ENCODE measurements at places on chromosomes 3 and 15. TPM values are rescaled to one million over a fixed set of nuclear protein-coding genes. Genes with fewer than 3 reads are reported as not detected.
A peak's percentile ranks its signal among the peaks of the same experiment; 100 is the strongest.

- no peak for DNase-seq
These were observed 645 bp upstream of the SLITRK3 start for GRCh38 chr3:165196577-165197480.

The NR2E3 gene
- total RNA-seq = 0.26 TPM

The SEC62 gene
- 39.2 TPM for total RNA-seq

The ALS2CL gene
- 240 TPM for total RNA-seq

- peak; percentile 60 for DNase-seq
These were observed 59.1 kb downstream of the RGMA start for GRCh38 chr15:93029836-93030429.

GRCh38 chr3:69784954-69785514 lies 45.8 kb downstream of the MITF start:
- DNase-seq = peak; percentile 66

DNA sequence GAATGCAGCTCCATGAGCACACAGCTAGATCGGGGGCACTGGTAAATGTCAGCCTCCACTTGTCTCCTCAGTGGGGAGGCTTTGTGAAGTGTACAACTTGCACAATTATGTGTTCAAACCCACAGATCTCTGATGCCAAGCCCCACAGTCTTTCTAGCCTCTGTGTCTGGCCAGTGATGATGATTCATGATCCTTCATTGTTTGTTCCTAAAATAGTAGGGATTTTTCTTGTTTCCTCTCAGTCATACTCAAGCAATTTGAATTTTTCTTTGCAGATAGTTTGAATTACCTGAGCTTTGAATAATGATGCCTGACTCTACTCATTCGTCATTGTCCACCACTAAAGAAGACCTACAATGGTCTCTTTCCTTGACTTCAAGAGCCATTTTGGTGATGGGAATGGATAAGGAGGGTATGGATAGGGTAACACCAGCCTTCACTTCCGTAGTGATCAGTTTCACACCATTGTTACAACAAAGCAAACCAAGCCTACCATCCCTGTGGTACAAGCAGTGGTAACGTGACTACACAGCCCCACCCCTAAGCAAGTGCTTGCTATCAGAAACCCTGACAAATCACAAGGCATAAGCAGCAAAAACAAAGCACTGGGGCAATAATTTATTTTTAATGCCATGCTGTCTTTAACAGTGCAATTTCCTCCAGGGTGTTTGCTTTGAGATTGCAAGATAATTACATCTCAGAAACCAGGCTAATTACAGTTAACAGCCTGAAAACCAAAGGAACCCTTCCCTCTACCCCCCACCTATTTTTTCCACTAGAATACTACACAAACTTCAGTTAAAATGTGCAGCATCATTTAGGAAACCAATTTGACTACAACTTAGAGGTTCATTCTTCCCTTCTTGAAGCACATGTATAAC lies 114.1 kb upstream of the PPP2R3A start:
- peak; percentile 32 for DNase-seq

DNA sequence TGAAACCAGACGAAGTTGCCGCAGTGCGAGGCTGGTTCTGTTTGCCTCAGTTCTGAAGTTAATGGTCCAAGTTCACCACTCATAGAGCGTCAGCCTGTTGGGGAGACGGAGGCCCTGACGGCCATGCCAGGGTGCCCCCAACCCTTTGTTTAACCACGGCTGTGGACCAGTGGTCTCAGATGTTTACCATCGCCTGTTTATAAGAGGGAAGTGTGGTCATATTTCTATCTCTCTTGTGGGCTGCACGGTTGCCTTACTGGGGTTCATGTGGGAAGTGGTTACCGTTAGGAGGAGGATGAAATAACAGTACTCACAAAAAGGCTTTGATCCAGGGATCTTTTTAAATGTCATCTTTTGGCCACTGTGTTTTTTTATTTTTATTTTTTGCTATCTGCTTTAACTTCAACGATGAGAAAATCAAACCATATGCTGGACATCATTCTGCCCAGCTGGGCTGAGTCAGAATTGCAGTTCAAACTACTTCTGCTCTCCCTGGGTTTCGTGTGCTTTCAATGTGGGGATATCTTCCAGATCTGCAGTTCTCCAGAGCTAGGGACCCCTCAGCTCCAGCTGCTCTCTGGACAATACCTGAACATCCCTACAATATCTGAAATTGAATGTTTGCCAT lies 17.8 kb downstream of the SMAD3 start:
- no peak for DNase-seq

DNA sequence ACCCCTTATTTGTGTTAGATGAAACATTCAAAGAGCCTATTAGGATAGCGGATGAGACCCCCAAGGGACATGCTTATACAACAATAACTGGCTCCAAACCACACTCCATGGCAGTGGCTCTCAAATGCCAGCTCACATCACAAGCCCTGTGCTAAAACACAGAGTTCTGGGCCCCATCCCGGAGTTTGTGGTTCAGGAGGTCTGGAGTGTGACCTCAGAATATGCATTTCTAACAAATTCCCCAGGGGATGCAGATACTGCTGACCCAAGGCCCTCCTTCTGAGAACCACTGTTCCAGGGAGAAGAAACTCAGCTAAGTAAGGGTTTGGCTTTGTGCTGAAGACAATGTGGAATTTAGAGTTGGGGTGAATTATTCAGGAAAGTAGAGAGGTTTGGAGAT lies 3.6 kb downstream of the CCRL2 start:
- no peak for DNase-seq

GRCh38 chr3:78804251-78805037 lies 963.4 kb downstream of the ROBO1 start:
- DNase-seq = no peak

DNA sequence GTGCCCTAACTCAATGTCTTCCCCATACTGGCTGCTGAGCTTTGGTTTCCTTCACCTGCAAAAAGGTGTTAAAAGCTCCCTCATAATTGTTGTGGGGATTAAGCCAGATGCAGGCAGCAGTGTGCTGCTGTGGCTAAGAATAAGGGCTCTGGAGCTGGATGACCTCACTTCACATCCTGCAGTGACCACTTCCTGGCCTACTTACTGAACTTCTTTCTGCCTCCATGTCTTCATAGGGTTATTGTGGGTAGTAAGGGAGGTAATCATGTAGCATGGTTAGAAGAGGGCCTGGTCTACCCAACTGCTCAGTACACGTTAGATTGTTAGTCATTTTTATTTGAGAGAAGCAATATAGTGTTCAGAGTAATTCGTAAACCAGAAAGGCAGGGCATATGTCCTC lies 18.4 kb downstream of the GYG1 start:
- DNase-seq = no peak

DNA sequence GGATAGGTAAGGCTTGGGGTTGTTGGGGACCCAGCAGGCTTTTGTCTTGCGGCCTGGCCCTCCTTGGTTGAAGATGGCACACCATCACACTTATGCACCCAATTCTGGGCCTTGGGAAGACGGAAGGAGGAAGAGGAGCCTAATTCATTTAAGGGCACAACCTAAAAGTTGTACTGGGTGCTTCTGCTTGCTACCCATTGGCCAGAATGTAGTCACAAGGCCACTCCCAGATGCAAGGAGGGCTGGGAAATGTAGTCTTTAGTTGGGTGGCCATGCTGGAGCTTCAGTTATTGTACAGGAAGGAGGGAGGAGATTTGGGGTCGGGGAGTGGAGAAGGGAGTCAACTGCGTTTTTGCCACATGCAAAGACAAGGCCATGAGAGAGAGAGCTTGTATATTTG lies 109.2 kb downstream of the TMEM266 start:
- DNase-seq = peak; percentile 38

DNA sequence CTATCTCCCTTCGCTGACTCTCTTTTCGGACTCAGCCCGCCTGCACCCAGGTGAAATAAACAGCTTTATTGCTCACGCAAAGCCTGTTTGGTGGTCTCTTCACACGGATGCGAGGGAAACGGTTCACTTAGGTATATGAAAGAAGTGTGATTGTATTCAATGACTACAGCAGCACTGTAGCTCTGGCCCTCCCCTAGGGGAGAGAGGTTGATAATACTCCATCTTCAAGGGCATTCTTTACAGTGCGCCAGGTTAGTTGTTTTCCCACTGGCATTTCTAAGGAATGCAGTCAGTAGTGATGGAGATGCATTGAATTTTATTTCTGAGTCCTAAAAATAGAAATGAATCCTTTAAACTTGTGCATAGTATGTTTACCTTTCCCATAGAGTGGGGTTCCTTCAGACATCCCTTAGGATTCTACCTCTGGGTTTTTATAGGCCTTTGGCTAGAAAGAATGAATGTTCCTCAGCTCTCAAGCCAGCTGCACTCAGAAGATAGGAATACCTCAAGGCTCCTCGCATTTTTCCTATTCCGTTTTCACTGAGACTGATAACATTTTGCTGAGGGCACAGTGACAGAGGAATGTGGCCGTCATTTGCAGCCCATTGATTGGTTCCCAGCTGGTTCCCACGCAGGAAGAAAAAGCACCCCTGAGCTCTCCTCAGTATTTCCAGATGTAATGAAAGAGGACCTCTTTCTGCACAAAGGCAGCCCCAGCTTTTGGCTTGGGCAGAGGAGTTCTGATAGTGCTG lies 131.8 kb upstream of the C2CD4B start:
- DNase-seq = no peak

DNA sequence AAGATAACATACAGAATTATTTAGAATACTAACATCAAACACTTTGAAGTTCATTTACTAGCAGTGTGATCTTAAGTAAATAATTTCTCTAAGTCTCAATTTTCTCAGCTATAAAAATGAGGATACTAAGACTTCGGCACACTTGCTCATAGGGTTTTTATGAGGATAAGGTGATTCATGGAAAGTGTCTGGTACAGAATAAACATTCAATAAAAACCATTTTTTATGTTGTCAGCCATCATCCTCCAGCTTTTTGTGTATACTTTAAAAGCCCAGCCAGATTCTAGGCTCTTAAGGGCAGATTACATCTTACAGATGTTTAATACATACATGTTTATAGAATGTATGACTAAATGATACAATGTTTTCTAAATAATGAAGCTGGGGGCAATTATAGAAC lies 56.8 kb downstream of the FEZF2 start:
- DNase-seq = no peak

The RMDN3 gene
- total RNA-seq = 20.1 TPM

GRCh38 chr3:123930445-123930844 lies 30.6 kb downstream of the CCDC14 start:
- DNase-seq = no peak

DNA sequence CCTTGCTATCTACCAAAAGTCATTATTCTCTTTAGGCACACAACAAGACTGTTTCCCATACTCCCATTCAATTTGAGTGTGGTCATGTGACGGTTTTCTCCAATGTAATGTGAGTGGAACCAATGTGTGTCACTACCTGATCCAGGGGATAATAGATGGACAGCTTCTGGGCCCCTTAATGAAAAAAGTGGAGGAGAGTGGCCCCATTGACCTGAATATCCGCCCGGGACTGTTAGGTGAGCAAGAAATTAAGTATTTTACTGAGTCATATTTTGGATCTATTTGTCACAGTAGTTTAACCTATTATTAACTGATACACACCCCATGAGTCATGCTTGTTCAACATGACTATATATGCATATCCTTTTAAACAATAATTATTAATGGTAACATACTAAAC lies 15.1 kb upstream of the ARID3B start:
- DNase-seq = peak; percentile 98

- DNase-seq = no peak
These were observed 20.1 kb upstream of the GLCE start for GRCh38 chr15:69140306-69140705.

All from bronchial epithelial cell (primary cell).